Activated effector memory CD4-positive, alpha-beta T cell treated with Interleukin-2 at 50 U/mL for 16 hours (primary cell): ENCODE measurements at places on chromosomes 12 and 14.

GRCh38 chr14:26765768-26766520 is 168.1 kb upstream of the NOVA1 start:
- no peak for DNase-seq

DNA sequence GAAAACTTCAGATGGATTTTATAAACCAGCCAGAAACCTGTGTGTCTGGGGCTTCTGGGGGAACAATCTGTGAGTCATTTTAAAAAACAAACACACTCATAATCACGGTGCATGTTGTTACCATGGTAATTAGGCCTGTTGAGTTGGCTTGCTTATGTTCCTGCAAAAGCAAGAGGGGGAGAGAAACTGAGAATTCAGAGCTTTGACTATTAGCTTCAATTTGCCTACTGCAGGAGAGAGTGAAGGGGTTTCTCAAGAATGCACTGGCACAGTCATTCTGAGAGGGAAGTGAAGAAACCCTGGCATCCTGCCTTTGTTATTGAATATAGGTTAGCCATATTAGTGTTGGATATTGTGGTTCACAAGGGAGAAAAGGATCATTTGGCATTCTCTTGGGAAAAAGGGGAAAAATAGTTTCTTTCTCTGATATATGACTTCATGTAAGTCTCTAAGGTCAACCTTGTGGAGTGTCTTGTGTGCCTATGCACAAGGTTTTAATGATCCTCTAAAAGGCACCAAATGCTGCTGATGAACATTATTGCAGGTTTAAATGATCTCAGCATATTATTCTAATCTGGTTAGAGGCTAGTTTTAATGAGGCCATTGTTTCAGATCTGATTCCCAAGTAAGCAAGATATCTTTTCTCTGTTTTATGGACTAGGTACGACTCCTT is 12.9 kb downstream of the GNG2 start:
- no peak for DNase-seq

DNA sequence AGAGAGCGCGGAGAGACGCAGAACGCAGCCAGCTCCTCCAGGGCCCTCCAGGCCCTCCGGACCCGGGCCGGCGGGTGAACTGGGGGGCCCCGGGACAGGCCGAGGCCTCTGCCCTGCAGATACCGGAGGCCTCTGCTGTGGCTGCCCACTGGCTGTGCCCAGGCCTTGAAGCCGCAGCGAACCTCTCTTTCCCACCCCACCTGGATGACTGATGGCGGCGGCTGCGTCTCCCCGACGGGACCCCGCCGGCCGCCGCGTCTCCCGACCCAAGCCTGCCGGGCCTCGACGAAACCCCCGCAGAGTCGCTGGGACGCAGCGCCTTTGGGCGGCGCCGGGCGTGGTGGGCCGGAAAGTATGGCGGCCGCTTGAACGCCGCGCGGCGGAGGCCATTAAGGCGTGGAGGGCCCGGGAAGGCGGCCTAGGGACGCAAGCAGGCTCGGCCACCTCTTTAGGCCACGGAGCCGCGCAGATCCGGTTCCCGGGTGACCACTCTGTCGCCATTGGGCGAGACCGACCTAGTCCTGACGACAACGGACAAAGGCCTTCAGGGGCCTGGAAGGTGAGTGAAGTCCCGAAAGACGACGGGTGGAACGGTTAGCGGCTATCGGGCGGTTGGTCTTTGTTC is 8.4 kb upstream of the ERGIC2 start:
- DNase-seq = no peak

GRCh38 chr12:120262852-120263747 is 2.4 kb downstream of the PXN start:
- no peak for DNase-seq

DNA sequence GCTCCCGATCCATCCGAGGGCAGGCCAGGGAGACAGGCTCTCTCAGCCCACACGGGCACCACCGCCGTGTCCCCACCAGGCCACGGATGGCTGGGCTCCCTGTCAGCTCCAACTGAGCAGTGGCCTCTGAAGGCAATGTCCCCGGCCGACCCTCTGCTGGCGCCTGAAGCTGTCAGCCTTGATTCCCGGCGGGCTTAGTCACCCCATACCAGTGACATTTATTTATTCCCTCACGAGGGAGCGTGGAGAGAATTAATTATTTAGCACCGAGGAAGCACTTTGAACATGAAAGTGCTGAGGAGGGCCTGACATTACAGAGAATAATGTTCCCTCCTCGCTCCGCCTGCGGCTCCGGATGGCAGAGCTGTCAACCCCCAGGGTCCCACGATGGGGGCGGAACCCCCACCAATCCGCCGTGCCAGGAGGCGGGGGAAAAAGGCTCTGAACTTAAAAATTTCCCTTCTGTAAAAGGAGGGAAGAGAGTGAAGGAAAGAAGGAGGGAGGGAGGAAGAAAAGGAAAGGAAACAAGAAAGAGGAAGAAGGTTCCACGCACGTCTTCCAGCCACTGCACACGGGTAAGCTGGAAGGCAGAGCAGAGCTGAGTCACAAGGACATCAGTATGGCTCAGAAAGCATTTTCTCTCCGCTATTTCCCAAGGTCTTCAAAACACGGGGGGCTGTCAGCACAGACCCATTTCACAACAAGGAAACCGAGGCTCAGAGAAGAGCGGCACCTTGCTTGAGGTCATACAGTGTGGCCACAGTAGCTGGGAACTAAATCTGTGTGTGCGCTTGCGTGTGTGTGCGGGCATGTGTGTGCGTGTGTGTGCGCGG is 108.7 kb upstream of the NCOR2 start:
- no peak for DNase-seq

GRCh38 chr14:85686908-85687307 is 157.0 kb downstream of the FLRT2 start:
- DNase-seq = no peak

DNA sequence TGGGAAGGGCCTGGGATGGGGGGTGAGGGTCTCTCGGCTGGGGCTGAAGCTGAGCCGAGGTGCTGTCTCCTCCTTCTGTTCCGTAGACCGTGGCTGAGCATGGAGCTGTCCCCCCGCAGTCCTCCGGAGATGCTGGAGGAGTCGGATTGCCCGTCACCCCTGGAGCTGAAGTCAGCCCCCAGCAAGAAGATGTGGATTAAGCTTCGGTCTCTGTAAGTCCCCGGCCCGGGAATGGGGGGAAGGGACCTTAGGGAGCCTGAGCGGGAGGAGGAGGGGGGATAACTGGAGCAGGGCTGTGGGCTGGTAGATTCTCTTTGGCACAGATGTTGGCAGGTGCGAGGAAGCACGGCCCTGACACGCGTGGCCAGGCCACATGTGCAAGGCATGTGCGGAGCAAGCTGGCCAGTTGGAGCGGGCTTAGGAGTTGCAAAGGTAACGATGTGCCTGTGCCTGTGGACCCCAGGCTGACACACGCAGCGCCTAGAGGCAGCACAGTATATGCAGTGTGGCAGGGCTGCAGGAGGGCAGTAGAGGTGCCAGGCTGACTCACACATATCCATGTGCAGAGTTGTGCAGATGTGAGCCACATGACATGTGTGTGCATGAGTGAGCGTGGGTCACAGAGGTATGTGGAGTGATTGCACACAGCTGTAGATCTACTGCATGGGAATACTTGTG is 512 bp downstream of the PDE1B start:
- DNase-seq = no peak

GRCh38 chr12:95882080-95882479 is 23.3 kb downstream of the SNRPF start:
- no peak for DNase-seq

- peak; percentile 80 for DNase-seq
These were observed at the start of the genes GATC and TRIAP1 for GRCh38 chr12:120445911-120446843. TSS of gene GATC (plus strand) at chr12:120446444. CDS start at chr12:120446481, 37 bp downstream. TSS of gene TRIAP1 (minus strand) at chr12:120446384. CDS start at chr12:120446372, 12 bp downstream.

GRCh38 chr12:44592626-44593025 is 283.5 kb downstream of the NELL2 start:
- no peak for DNase-seq

- no peak for DNase-seq
These were observed 631 bp downstream of the PPM1H start for GRCh38 chr12:62934239-62934798.

GRCh38 chr14:41824441-41824840 is 217.8 kb downstream of the LRFN5 start:
- no peak for DNase-seq

DNA sequence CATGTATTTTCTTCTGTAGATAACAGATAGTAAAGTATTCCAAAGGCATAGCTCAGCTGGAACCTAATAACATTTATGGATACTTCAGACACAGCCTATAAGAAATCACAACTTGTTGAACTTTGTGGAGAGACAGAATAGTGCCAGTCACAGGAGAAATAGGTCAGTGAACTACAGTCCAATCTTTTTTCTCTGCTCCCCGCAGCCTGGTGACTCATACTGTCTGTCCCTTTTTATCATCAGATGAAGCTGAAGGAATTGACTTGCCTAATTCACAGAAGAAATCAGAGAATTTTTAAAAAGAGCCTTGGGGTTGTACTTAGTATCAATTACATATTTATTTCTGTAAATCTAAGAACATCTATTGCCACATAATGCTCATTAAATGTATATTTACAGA is 222.3 kb downstream of the ALG10 start:
- DNase-seq = no peak

DNA sequence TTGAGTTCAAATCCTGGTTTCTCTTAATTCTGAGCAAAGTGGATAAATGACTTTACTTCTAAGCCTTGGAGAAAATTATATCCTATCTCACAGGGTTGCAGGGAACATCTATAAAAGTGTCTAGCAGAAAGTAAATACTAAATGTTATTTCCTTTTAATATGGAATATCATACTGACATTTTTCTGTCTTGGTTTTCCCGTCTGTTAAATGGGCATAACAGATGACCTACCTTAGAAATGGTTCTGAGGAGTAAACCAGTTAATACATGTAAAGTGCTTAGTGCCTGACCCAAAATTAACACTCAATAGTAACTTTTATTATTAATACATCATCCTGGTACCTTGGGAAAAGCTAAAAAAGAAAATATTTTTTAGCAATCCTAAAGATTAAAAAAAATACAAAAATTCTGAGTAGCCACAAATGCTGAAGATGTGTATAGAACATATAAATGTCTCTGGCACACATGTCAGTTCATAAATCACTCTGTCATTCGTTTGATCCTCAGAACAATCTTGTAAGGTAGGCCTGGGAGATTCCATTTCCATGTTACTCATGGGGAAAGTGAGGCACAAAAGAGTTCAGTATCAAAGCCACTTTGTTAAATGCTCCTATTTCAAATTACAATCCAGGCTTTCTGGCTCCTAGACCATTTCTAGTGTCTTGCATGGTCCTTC is 1.3 kb downstream of the VIPAS39 start:
- no peak for DNase-seq

- DNase-seq = no peak
These were observed 198.8 kb downstream of the ANO2 start for GRCh38 chr12:5746036-5746908.

GRCh38 chr14:104388541-104389325 is 190.8 kb upstream of the C14orf180 start:
- DNase-seq = no peak

DNA sequence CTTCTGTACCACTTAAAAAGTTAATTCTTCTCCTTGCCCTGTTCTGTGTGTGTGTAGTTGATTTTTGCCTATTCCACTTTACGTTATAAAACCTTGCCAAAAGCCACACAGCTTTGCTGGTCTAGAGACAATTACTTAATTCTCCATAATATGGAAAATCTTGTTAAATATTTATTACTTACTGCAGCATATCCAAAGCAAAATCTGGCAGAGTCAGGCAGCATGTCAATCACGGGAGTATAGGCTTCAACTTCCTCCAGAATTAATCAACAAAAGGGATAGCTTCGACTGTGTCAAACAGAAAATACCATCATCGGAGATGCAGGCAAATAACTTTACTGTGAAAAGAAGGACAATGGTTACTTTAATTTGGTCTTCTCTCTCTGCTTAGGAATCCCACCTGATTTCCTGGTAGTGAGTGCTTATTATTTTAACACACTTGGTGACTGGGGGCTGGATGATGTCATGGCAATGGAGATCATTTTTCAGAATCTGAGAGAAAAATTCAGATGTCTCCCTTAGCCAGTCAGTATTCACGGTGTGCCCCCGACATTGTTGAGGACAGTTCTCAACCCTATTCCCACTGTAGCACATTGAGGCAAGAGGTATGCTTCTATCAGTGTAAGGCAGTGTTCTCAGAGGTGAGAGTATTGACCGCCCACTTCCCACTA is 3.7 kb upstream of the MSRB3 start:
- DNase-seq = no peak

DNA sequence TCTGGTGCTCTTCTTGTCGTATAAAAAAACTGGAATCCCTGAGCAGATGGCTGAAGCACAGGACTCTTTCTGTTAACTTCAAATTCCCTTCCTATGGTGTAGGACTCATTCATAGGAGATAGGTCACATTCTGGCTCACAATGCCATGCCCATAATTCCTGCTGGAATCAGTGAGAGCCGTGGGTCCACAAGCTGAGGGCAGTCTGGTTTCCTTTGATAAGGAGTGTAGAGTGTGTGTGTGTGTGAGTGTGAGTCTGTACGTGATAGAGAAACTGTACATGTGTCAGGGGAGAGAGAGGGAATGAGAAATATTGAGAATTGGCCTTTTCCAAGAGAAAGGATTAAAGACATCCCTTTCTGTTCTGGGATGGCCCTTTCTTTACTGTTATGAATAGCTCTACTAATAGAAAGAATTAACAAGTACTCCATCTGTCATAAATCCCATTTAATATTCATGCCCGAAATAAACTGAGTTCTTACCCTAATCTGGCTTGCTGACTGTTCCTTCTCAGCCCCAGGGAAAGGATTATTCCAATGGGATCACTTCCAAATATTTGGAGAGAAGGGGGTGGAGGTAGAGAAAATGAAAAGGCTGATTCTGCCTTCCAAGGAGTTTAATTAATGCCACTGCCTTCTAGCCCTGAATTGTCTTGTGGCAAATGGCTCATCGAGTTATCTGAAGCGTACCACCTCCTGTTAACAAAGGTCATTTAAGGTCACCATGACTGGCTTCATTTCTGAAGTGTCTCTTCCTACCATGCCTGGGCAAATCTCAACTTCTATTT is 79.0 kb downstream of the TMX1 start:
- no peak for DNase-seq

- DNase-seq = no peak
These were observed 295.7 kb upstream of the PRKD1 start for GRCh38 chr14:30223385-30223785.

- DNase-seq = no peak
These were observed 43.4 kb upstream of the PIK3C2G start for GRCh38 chr12:18217966-18218365.
